ENCODE measurements at places on chromosomes 5 and 9.

DNA sequence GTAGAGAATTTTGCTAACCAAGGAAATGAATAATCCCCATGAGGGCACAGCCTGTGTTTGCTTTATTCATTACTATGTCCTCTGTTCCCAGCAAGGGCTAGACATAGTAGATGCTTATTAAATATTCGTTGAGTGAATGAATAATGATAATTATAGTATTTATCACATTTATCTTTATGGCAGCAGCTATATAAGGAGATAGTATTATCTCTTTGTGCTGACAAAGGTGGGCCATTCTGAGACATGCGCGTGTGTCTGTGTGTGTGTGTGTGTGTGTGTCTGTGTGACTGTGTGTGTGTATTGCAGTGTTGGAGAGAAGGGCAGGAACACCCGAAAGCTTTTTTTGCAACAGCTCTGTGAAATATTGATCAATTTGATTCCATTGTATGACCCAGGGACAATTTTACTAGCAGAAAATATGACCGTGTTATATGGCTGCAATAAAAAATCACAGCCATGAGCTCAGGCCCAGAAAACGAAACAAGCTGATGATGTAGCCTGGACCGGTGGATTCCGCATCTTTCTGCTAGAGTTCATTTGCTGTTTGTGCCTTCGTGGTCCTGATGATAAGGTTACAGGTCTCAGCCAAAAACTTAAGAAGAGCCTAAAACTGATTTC lies 39.8 kb downstream of the ZNF618 start:
- no peak overlapping the region for H3K4me3 ChIP-seq
- H3K27ac ChIP-seq: no peak overlapping the region
- no peaks in the 10 kb centered on the region for H3K4me1 ChIP-seq
- ATAC-seq: no peak
- H3K36me3 ChIP-seq: no peaks in the 10 kb centered on the region

DNA sequence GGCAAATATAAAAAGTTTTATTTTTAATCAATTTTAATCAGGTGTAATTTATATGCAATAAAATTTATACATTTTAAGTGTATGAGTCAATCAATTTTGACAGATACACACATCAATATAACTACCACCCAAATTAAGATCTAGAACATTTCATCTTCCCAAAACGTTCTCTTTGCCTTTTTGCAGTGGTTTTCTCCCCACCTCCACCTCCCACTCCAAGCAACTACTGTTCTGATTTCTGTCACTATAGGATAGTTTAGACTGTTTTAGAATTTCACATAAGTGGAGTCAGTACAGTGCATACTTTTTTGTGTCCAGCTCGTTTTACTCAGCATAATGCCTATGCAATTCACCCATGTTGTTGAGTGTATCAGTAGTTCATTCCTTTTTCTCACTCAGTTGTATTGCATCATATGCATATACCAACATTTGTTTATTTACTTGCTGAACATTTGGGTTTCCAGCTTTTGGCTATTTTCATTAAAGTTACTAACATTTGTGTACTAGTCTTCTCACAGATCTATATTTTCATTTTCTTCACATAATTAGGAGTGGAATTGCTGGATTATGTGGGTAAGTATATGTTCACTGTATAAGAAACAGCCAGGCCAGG lies 52.2 kb upstream of the DHFR start:
- H3K36me3 ChIP-seq: peaks cover 43% of the 10 kb centered on the region
- H3K27ac ChIP-seq: no peak overlapping the region
- H3K4me3 ChIP-seq: no peak overlapping the region

- no peak for ATAC-seq
- no peaks in the 10 kb centered on the region for H3K36me3 ChIP-seq
- H3K4me1 ChIP-seq: no peaks in the 10 kb centered on the region
- H3K27me3 ChIP-seq: peaks cover 4% of the 10 kb centered on the region
- no peak overlapping the region for H3K27ac ChIP-seq
- no peak overlapping the region for H3K4me3 ChIP-seq
Measured at GRCh38 chr9:119792242-119792641, 423.0 kb upstream of the BRINP1 start.

- H3K27ac ChIP-seq: no peak overlapping the region
- H3K27me3 ChIP-seq: peaks cover 54% of the 10 kb centered on the region
- ATAC-seq: no peak
- no peaks in the 10 kb centered on the region for H3K36me3 ChIP-seq
- no peaks in the 10 kb centered on the region for H3K4me1 ChIP-seq
- no peak overlapping the region for H3K4me3 ChIP-seq
Measured at GRCh38 chr5:123080215-123080614, 8.8 kb upstream of the PRDM6 start.

DNA sequence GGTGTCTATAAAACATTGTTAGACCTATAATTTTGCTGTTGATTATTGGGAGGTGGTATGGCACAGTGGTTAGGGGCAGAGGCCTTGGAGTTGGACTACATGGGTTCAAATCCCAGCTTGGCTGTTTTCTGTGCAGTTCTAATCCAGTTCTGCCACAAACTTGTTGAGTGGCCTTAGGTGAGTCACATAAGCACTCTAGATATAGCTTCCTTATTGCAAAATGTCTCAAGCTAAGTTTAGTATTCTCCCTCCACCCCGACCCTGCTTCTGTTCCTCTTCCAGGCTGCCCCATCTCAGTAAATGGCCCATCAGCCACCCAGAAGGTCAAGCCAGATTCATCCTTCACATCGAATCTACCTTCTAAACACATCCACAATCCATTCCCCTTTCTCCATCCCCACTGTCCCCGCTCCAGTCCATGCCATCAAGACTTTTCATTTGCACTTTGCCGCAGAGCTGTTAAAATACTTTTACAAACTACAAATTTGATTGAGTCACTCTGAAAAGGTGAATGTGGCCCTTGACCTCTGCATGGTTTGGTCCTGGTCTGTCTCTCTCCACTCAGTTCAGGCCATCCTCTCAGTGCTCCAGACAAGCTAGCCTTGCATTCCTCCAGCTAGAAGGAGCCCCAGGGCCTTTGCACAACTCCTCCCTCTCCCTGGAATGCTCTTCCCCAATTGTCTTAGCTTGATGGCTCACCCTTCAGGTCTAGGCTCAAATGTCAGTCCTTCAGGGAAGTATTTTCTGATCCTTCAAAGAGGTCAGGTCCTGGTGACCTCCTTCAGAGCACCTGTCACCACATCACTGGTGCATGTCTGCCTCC lies 10.0 kb upstream of the HDHD3 start:
- no peak overlapping the region for H3K4me3 ChIP-seq
- H3K27ac ChIP-seq: peak overlapping the region; percentile 1
- H3K4me1 ChIP-seq: no peaks in the 10 kb centered on the region
- H3K27me3 ChIP-seq: no peaks in the 10 kb centered on the region
- H3K36me3 ChIP-seq: peaks cover 38% of the 10 kb centered on the region

DNA sequence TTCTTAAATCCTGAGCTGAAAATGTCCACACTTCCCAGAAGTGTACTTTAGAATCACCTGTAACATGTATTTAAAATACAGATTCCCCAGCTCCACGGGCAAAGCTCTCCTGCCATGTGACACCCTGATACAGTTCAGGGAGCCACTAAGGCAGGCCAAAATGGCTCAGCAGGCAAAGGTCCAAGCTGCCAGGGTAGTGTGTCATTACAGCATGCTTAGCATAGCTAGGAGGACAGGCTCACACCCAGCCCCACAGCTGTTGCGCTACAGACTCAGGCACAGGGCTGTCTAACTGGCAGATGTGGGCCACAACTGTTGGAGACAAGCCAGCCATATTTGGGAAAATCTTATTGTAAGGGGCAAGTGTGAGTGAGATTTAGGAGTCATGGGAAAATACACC lies 73.0 kb downstream of the C9orf85 start:
- H3K27ac ChIP-seq: no peak overlapping the region
- no peaks in the 10 kb centered on the region for H3K4me1 ChIP-seq
- H3K27me3 ChIP-seq: no peaks in the 10 kb centered on the region
- H3K4me3 ChIP-seq: no peak overlapping the region

DNA sequence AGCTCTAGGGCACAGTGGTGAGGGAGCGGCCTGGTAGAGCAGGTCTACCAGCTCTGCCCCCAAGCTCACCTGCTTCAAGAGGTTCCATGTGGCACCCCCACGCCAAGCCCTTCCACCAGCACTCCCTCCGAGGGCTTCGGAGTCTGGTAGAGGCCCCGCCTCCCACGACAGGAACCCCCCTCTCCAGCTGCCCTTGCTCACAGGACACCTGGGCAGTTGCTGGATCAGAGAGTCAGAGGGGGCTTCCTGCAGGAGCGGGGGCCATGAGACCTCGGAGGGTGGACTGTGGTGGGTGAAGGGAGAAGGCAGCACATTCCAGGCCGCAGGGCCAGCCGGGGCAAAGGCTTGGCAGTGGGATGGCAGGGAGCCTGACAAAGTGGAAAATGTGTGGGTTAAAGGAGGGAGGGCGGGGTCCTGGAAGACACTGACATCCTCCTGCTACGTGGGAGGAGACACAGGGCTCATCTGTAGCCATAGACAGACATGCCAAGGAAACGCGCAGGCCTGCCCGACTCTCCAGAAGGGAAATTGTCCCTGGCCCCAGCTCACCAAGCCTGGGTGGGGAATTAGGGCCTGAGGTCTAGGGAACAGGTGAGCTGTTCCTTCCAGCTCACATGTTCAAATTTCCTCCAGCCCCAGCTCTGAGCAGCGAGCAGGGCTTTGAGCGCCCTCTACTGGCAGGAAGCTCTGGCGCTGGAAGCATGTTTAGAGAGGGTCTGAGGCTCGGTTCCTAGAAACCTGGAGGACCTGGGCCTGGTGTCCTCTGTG lies 74.2 kb downstream of the NTNG2 start:
- peak; percentile 11 for ATAC-seq
- H3K36me3 ChIP-seq: no peaks in the 10 kb centered on the region
- no peak overlapping the region for H3K4me3 ChIP-seq
- no peak overlapping the region for H3K27ac ChIP-seq
- H3K27me3 ChIP-seq: peaks cover 3% of the 10 kb centered on the region
- peaks cover 4% of the 10 kb centered on the region for H3K4me1 ChIP-seq

- no peaks in the 10 kb centered on the region for H3K36me3 ChIP-seq
- ATAC-seq: no peak
- H3K27ac ChIP-seq: no peak overlapping the region
- no peak overlapping the region for H3K4me3 ChIP-seq
Measured at GRCh38 chr9:36937346-36937745, 96.7 kb downstream of the PAX5 start.

GRCh38 chr5:68049053-68049713 lies 166.4 kb upstream of the PIK3R1 start:
- no peaks in the 10 kb centered on the region for H3K4me1 ChIP-seq
- peaks cover 28% of the 10 kb centered on the region for H3K27me3 ChIP-seq
- H3K27ac ChIP-seq: no peak overlapping the region
- ATAC-seq: no peak
- no peak overlapping the region for H3K4me3 ChIP-seq

- H3K4me1 ChIP-seq: peaks cover 8% of the 10 kb centered on the region
- no peaks in the 10 kb centered on the region for H3K36me3 ChIP-seq
- H3K27me3 ChIP-seq: no peaks in the 10 kb centered on the region
- H3K4me3 ChIP-seq: no peak overlapping the region
Measured at GRCh38 chr5:82351754-82352145, 73.6 kb upstream of the RPS23 start.

DNA sequence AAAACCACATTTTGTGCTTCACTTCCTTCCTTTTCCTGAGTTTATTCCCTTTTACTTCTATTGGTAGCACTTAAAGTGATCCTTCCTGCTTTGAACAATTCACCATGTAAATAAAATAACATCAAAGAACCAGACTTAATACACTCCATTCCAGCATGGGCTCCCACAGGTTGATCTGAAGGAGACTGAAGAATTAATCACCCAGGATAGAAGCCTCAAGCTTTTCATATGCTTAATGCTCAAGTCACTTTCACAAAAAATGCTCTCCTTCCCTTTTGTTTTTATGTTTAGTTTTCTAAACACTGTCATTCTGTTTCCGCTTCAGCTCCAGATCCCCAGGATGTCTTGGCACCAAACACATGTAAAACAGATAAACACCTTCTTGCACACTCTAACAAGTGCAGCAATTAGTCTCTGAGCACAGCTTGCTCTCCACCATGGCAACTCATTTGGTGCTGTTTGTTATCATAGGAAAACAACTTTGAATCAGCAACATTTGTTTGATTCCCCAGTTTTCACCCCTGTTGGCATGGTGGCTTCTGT lies 37.0 kb downstream of the DMRTA1 start:
- ATAC-seq: no peak
- no peak overlapping the region for H3K4me3 ChIP-seq
- no peaks in the 10 kb centered on the region for H3K4me1 ChIP-seq

DNA sequence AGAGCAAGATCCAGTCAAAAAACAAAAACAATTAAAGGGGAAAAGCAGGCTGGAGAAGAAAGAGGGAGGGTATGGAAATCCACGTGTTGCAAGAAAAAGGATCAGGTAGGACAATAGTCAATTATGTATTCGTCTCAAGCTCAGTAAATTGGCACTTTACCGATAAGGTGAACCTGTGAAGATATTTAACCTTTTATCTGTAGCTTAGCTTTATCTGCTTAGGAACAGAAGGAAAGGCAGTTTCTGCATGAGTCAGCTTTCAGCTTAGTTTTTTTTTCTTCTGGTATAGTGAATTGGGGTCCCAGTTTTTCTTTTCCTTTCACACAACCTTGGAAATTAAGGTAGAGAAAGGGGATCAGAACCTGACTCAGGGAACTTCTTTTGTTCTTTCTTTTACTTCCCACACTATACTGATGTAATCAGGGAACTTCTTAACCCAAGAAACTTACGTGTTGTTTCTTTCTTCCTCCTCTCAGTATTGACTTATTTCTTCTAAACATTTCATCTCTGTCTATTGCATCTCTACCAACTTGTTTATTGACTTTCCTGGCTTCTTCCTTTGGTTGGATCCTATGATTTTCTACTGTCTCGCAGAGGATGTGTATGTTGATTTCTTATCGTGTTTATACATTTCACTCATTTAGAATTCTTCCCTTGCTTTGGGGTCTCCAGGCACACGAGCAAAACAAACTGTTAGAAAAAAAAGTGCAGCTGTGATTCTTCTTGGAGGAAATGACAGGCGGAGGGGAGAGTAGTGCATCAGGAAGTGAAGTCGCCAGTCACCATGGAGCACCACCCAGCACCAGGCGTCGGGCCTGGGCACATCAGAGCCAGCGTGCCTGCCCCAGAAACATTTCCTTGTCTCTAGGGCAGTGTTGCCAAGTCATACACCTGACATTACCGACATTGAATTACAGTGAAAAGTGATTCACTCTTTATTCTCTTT lies 123.0 kb upstream of the LHFPL2 start:
- no peaks in the 10 kb centered on the region for H3K36me3 ChIP-seq
- no peaks in the 10 kb centered on the region for H3K27me3 ChIP-seq
- no peak for ATAC-seq
- no peak overlapping the region for H3K4me3 ChIP-seq
- no peaks in the 10 kb centered on the region for H3K4me1 ChIP-seq
- H3K27ac ChIP-seq: peak overlapping the region; percentile 4

GRCh38 chr5:151051066-151051930 lies 29.5 kb downstream of the TNIP1 start:
- peaks cover 8% of the 10 kb centered on the region for H3K4me1 ChIP-seq
- no peaks in the 10 kb centered on the region for H3K27me3 ChIP-seq
- H3K36me3 ChIP-seq: peaks cover 100% of the 10 kb centered on the region
